ENCODE measurements at places on chromosomes 11 and 22.

GRCh38 chr22:38038890-38039812 lies 18.1 kb upstream of the PICK1 start:
- DNase-seq, result no peak

- DNase-seq, result peak; percentile 91
Observed at GRCh38 chr22:50599816-50600455, 657 bp upstream of the MAPK8IP2 start.

GRCh38 chr11:12494699-12495098 lies 117.3 kb downstream of the PARVA start:
- no peak for DNase-seq

- DNase-seq, result peak; percentile 81
Observed at GRCh38 chr11:126317756-126318573, 14.1 kb downstream of the DCPS start.

GRCh38 chr11:85698195-85698594 lies 12.2 kb upstream of the CCDC89 start:
- no peak for DNase-seq

- DNase-seq, result no peak
Observed at GRCh38 chr11:13271060-13271693, 6.4 kb upstream of the BMAL1 start.

DNA sequence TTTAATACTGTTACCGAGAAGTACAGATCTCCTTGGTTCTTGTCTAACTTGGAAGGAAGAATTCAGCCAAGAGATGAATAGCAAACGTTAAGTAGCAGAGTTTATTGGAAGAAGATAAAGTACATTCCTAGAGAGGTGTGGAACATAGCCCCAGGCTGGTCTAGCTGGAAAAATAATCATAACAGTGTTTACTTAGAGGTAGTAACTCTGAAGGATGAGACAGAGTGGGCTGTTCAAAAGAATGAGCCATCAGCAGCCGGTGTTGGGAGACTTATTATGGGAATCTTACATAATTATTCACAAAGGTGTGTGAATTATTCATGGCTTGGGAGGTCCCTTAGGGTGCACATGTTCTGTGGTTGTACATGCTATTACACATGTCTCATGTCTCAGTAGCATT lies 276.5 kb downstream of the LUZP2 start:
- no peak for DNase-seq

GRCh38 chr11:132161403-132162078 lies 791.1 kb downstream of the NTM start:
- DNase-seq, result no peak

DNA sequence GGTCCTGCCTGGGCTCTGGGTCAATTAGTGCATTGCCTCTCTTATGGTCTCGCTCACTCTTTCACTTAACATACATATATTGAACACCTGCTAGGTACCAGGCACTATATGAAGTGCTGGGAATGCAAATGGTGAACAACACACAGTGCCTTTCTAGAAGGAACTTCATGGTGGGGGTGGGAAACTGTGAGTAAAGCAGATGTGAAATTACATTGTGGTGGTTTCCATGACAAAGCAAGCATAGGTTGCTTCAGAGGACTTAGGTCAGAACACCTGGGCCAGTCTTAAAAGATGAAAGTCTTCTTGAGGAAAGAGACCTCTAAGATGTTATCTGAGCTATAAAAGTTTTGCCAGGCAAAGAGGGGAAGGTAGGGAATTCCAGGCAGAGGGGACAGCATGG lies 231.3 kb downstream of the BUD13 start:
- no peak for DNase-seq

DNA sequence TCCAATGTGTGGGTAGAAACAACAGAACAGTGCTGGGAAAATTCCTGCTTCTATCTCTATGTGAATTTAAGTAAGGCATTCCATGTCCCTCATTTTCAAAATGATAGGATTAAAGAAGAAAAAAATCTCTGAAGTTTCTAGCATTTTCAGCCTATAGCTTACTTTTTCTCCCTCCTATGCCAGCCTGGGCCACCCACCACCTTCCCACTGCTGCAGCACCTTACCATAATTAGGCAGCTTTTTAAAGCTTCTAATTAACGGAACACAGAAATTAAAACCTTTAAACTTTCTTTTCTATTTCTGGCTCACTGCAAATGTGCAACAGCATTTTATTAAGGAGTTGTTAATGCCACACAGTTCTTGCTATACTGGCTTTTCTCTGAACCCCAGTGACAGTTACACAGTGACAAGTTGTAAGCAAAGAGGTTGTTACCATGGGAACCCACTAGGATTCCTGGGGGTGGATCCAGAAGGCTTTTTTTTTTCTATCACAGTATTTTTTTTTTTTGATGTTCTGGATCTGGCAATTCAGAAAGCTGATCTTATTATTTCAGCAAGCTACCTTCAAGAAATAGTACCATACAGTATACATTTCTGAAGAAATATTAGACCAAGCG lies 20.2 kb downstream of the CELF1 start:
- DNase-seq, result no peak

DNA sequence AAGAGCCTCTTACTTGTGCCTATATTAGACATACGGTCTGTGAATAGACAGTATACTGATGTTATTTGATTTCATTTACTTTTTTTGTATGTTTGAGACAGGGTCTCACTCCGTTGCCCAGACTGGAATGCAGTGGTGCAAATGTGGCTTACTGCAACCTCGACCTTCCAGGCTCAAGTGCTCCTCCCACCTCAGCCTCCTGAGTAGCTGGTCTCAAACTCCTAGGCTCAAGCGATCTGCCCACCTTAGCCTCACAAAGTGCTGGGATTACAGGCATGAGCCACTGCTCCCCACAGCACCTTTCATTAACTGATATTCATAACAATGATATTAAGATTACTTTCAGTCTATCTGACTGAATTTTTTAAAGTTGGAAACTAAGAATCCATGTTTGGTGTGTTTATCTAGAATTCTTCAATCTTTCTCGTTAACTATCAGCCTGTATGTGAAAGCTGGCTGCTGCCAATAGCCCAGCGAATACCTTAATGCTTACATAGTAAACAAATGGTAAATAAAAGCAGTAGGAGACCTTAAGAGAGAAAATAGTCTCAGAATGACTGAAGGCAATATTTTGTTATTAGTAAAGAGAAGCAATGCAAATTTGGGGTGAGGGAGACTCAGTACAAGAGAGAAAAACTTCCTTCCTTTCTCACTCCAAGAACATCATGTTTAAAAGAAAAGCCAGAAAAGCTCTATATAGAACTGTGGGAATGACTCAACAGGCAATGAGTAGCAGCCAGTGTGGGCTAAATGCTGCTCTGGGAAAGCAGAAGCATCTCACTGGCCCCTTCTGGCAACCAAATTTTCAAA lies 101.9 kb downstream of the MRTFA start:
- DNase-seq, result peak; percentile 72

- no peak for DNase-seq
Observed at GRCh38 chr11:134406264-134407185, 5.5 kb downstream of the B3GAT1 start.

GRCh38 chr11:35491231-35491871 lies 34.1 kb downstream of the PAMR1 start:
- peak; percentile 74 for DNase-seq

- no peak for DNase-seq
Observed at GRCh38 chr22:25853078-25853477, 111.1 kb downstream of the MYO18B start.

DNA sequence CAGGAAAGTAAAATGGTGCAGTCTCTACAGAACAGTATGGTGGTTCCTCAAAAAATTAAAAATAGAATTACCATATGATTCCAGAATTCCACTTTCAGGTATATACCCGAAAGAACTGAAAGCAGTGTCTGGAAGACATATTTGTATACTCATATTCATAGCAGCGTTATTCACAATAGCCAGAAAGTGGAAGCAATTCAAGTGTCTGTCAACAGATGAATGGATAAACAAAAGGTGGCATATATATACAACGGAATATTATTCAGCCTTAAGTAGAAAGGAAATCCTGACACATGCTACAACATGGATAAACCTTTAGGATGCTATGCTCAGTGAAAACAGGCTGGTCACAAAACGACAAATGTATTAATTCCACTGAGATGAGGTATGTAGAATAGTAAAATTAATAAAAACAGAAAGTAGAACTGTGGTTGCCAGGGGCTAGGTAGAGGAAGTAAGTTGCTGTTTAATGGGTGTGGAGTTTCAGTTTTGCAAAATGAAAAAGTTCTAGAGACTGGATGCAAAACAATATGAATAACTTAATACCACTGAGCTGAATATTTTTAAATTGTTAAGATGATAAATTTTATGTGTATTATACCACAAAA lies 14.5 kb downstream of the SAA1 start:
- no peak for DNase-seq

DNA sequence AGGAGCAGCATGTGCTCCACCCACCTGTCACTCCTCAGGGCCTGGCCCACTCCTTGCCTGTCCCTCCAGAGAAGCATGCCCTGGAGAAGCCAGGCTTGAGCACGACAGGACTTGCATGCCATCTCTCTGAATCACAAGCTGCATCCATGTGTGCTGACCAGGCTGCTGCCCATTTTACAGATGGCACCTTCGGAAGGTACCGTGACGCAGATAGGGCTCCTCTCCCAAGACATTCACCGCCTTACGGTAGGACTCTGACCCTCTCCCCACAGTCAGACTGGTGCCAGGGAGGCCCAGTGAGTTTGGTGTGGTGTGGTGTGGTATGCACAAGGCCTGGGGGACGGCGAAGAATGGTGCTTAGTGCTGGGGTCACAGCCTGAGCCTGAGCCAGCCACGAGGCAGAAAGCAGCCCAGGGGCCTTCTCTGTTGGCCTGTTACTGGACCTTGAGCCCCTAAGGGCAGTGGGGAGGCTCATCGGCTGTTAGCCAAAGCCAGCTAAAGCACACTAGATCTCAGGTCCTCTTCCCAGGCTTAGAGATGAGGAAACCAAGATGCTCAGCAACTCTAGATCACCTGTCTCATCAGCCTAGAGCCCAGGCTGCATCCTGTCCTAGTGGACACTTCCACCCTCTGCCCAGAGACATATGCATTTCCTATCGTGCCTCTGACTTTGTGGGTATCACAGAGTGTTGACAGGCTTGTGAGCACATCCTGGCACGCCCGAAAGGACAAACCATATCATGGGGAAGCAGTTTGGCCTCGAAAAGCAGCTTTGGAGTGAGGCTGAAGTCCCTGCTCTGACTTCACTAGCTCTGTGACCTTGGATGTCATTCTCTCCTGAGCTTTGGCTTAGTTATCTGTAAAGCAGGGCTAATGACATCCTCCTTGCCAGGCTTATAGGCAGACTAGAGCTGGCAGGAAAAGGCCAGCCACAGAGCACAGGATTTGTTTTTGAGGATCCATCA lies 17.8 kb downstream of the CYB5R2 start:
- DNase-seq, result no peak

DNA sequence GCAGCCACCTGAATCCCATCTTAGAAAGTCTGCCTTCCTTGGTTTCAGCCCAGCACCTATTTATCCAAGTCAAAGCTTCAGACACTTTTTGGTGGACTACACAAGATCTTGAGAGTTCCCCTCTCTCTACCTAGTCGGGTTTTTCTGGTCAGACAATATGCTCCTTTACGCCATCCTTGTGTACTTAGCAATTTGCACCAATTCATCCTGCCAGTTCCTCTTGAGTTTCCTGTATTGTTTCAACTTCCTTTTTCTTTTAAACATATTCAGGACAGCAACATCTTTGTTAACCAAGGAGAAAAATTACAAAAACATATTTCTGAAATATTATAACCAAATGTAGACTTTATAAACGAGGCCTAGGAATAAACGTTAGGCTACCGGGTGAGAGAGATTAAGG lies 368.2 kb upstream of the CADM1 start:
- DNase-seq, result no peak

- peak; percentile 73 for DNase-seq
Observed at GRCh38 chr11:121722431-121723245, 269.9 kb upstream of the SORL1-AS1 start.
